ENCODE measurements at places on chromosomes 4 and X.

- DNase-seq, result no peak
Observed at GRCh38 chrX:69457756-69458155, 46.4 kb upstream of the NALF2 start.

- DNase-seq, result no peak
Observed at GRCh38 chrX:22686138-22686541, 313.6 kb upstream of the DDX53 start.

GRCh38 chr4:4880492-4880891 lies 21.0 kb downstream of the MSX1 start:
- DNase-seq, result no peak

DNA sequence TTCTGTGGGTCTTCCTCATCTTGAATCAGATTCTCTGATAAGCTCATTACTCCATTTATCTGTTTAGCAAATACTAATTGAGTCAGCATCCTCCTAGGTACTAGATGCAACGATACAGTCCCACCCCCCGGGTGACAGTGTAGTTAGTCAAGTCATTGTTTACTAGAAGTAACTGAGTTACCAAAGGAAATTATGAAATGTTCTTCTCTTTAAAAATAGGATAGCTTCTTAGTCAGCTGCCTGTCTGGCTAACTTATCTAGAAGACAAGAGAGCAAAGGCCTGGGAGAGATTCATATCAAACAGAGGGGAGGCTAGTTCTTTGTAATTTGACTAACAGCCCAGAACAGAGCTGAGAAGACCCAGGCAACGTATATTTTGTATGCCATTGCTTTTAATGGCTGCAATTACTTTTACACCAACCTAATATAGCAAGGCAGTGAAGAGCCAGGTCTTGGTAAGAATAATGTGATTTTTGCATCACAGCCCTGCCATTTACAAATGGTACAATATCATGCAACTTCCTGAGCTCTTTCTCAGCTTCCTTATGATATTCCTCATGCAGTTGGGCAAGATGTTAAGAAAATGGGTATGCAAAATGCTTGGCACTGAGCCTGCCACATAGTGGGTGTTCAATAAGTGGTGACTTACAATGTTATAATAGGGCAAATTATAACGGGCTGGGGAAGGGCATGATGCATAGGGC lies 149.9 kb downstream of the CHIC2 start:
- no peak for DNase-seq

- peak; percentile 62 for DNase-seq
Observed at GRCh38 chrX:55488593-55489313, 895 bp downstream of the USP51 start.

DNA sequence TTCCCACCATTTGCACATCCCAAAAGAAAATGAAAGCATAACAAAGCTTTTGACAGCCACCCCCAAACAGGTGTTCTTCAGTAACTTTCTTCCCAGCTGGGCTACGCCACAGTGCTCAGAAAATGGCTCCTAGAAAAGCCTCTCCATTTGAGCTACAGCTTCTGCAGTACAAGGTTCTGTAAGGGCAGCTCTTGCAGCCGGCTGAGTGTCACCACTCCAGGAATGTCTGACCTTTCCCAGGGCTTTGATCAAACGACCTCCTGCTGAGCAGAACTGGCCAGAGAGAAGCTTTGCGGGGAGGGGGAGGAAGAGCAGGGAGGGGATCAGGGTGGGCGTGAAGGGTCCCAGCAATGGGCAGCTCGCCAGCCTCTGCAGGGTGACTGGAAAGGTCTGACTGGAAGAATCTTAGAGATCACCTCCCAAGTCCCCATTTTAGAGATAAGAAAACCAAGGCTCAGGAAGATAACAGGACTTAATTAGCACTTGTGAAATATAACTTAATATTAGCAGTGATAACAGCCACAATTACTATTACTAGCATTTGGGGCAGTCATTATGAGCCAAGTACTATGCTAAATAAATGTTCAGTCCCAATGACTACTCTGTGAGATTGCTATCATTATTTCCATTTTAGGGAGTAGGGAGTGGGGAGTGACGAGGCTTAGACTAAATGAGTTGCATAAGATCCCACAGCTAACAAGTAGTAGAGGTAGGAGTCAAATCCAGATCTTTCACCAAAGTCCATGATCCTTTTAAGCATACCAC lies 51.1 kb downstream of the LEF1 start:
- peak; percentile 90 for DNase-seq

DNA sequence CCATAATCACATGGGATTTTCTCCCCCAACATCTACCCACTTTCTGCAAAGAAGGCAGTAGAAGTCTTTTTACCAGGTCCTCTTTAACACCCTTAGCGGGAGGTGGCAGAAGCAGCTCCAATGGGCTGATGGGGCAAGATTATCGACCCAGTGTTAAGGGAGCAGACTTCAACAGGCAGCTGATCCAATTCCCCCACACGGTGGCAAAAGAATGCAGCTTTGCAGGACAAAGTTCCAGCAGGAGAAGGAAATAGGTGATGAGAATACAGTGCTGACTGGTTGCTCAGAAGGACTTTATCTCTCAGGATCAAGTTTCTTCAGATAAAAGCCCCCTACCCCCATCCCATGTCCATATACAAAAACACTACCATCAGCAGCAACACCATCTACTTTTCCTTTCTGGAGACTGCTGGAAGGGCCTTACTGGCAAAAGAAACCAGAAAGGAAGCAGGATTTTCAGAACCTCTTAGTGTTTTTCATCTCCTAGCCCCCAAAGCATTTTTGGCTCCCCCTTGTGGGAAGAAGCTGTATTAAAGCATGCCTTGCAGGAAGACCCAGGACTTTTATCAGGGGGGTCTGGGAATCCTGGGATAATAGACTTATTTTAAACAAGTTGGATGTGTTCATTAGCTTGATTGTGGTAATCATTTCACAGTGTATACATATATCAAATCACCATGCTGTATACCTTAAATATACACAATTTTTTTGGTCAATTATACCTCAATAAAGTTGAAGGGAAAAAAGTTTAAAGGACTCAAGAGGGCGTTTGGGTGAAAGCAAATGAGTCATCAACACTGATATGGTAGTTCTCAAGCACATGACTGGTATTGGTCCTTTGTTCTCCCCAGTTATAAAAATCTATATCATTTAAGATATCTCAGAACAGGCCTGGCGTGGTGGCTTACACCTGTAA lies 146.4 kb downstream of the GPC3 start:
- DNase-seq, result peak; percentile 63

- DNase-seq, result no peak
Observed at GRCh38 chr4:181431006-181431405, 812.2 kb upstream of the TENM3 start.

- DNase-seq, result no peak
Observed at GRCh38 chr4:38387348-38387747, 276.7 kb upstream of the KLF3 start.

GRCh38 chr4:40579983-40580382 lies 49.7 kb downstream of the RBM47 start:
- no peak for DNase-seq

- DNase-seq, result no peak
Observed at GRCh38 chr4:1058198-1058996, 47.0 kb downstream of the FGFRL1 start.

- DNase-seq, result peak; percentile 10
Observed at GRCh38 chr4:172945611-172946010, 223.0 kb upstream of the GALNT7 start.

DNA sequence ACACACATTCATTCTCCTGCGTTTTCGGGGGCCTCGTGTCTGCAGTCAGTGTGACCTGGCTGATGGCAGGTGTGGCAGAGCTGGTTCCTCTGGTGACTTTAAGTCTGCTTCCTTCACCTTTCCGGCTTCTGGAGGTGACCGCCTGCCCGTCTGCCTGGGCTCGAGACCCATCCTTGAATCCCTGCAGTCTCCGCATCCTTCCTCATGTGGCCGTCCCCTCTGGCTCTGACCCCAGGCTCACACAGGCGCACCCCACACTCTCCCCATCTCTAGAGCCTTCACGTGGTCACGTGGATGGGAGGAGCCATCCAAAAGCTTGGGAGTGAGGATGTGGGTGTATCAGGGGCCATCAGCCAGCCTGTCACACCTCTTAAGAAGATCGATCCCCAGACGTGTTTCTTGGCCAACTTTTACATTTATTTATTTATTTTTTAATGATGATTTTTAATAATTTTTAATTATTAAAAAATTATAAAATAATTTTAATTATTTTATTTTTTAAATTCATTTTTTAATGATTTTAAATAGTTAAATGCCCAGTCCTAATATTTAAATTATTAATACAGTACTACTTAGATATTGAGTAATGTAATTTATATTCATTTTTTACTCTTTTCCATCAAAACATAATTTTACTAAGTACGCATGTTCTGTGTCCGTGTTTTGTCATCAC lies 20.9 kb downstream of the RGS12 start:
- no peak for DNase-seq

GRCh38 chr4:87193958-87194675 lies 26.3 kb downstream of the KLHL8 start:
- DNase-seq, result no peak

- peak; percentile 40 for DNase-seq
Observed at GRCh38 chrX:21725496-21725895, 32.4 kb downstream of the SMPX start.

DNA sequence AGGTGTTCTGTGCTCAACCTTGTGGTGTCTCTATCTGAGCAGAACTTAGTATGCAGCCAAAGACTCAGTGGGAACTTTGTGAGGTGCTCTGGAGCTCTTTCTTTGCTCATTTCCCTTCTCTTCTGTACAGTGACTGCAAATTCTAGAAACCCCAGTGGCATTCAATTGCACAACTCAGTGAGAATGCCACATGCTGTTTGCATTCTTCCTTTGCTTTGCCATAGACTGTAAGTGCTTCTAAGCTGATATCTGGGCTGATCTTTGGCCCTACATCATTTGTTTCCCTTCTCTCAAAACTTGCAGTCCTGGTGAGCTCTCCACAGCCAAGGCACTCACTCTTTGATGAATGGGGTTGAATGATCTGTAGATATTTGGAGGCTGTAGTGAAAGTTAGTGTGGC lies 7.0 kb downstream of the PNMA3 start:
- no peak for DNase-seq

DNA sequence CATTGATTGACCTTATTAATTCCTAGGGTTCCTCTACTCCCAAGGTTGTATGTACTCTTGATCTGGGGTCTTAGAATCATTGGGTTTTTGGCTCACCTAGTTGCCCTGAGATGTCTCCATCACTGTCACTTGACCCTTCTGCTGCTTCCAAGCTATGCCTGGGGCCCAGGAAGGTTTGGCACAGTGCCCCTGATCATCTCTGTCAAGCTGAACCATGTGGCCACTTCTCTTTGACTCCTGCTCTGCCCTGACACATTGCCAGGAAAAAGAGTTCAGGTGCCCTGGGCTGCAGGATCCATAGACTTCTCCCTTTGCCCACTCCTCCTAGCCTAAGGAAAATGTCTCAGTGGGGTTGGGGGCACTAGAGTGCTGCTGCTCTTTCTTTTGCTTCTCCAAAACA lies 3.9 kb upstream of the CHST7 start:
- no peak for DNase-seq

DNA sequence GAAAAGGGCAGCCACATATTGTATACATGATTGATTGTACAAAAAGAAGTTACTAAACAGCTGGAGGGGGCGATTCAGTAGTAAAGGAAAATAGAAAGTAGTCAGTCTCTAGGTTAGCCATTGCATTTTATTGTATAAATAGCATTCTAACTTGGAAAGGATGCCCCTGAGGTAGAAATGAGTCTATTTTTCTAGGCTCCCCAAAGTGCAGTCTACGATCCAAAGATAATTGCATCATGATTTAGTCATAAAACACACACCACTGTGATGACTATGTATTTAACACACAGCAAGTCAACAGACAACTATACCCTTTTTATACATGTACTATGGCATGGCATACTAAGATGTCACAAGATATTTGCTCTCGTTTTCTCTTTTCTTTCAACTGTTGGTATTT lies 204.9 kb downstream of the APBB2 start:
- DNase-seq, result no peak

- DNase-seq, result peak; percentile 45
Observed at GRCh38 chr4:122576261-122577188, 44.3 kb downstream of the IL21 start.

GRCh38 chr4:72531322-72531721 lies 37.7 kb downstream of the ADAMTS3 start:
- DNase-seq, result no peak

DNA sequence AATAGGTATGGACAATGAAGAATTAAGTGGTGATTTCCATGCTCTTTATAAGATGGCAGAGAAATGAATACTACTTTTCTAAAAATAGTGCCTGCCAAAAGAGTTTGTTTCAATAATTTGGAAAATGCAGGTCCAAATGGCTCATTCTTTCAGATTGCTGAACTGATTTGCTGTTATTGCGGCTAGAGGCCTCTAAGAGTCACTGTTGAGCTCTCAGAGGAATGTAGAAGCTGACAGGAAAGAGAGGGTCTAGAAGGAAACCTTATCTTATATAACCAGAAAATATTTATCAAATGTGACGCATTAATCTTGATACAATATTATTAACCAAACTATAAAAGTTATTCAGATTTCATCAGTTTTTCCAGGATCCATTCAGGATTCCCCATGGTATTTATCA lies 65.7 kb upstream of the PAGE1 start:
- peak; percentile 24 for DNase-seq

DNA sequence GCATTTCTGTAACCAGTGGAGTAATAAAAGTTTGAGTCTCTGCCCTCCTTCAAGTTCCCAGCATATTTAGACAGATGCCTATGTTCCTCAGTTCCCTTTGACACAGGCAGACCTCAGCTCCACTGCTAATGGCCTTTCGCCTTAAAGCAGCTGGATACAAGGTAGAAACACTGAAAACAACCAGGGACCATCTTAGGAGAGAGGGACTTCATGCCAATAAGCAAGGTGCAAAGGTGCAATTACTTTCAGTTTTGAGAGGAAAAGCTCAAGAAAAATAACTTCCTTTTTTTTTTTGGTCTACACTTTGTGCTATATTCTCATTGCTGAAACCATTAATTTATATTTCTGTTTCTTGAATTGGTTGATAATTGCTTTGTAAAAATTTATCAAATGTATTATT lies 781.9 kb upstream of the GALNTL6 start:
- DNase-seq, result no peak

- DNase-seq, result no peak
Observed at GRCh38 chr4:183014361-183015084, 84.5 kb upstream of the WWC2 start.

GRCh38 chr4:142614621-142615323 lies 231.3 kb downstream of the INPP4B start:
- DNase-seq, result no peak

All from neural progenitor cell (in vitro differentiated cells).